ENCODE measurements at places on chromosomes 2 and 18. TPM values are rescaled to one million over a fixed set of nuclear protein-coding genes. Genes with fewer than 3 reads are reported as not detected.

GRCh38 chr2:166897666-166898065 is 9.4 kb downstream of the XIRP2 start:
- no peaks in the 10 kb centered on the region for H3K27me3 ChIP-seq
- no peak overlapping the region for H3K4me3 ChIP-seq
- H3K36me3 ChIP-seq = no peaks in the 10 kb centered on the region
- H3K4me1 ChIP-seq = no peaks in the 10 kb centered on the region

Gene MOGAT1
- not detected for total RNA-seq

Gene ESPNL
- 0.41 TPM for total RNA-seq

Gene CMPK2
- 4.1 TPM for total RNA-seq

Gene LBX2
- total RNA-seq = not detected

DNA sequence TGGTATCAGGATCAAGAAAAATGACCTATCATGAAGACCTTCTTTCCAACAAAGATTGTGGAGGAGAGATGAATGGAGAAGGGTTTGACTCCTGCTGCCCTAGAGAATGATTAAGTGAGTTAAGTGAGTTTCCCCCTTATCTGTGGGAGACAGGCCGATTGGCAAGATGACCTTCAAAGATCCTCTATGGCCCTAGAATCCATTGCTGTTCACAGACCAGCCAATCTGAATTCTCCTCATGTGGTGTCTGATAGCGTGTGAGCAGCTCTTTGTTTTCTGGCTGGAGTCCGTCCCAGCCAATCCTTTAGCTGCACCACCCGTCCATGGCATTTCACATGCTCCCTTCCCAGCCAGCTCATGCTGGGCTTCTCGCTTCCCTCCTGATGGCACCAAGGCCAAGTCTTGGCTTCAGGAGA is 79.4 kb downstream of the MARCHF4 start:
- no peaks in the 10 kb centered on the region for H3K36me3 ChIP-seq
- no peaks in the 10 kb centered on the region for H3K4me1 ChIP-seq
- no peaks in the 10 kb centered on the region for H3K27me3 ChIP-seq
- H3K27ac ChIP-seq = no peak overlapping the region

DNA sequence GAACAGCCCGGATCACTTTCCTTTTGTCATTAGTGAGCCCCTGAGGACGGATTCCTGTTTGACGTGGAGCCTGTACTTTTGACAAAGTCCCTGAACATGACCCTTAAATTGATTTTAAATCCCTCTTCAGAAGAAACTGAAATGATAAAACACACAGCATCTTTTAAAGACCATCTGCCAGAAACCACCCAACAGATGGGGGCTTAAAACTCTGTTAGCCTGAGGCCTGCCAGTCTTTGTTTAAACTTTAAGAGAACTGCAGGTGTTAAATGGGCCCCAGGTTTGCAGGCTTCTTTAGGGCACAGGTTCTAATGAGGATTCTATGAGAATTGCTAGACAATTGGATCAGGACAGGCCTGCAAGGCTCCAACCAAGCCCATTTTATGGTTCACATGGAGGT is 177.9 kb downstream of the ALK start:
- no peaks in the 10 kb centered on the region for H3K4me1 ChIP-seq
- no peaks in the 10 kb centered on the region for H3K36me3 ChIP-seq
- DNase-seq = no peak

DNA sequence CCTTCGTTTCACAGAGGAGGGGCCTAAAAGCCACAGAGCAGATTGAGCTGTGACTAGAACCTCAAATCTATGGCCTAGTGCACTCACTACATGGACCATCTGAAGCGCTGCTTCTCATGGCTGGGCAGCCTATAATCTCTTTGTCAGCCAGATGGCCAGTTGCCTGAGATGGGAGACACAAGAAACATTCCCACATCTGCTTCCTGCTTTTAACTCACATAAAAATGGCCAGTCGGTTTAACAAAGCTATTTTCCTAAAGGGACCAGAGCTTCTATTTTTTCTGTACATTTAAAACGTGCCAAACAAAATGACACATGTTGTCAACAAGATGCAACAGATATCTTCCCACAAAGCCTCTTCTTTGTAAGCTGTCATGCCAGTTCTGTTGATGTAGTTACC is 173.8 kb downstream of the GFPT1 start:
- no peak overlapping the region for H3K4me3 ChIP-seq
- DNase-seq = no peak
- no peaks in the 10 kb centered on the region for H3K27me3 ChIP-seq
- H3K27ac ChIP-seq = no peak overlapping the region
- no peaks in the 10 kb centered on the region for H3K36me3 ChIP-seq

Gene SMYD1
- total RNA-seq = not detected

DNA sequence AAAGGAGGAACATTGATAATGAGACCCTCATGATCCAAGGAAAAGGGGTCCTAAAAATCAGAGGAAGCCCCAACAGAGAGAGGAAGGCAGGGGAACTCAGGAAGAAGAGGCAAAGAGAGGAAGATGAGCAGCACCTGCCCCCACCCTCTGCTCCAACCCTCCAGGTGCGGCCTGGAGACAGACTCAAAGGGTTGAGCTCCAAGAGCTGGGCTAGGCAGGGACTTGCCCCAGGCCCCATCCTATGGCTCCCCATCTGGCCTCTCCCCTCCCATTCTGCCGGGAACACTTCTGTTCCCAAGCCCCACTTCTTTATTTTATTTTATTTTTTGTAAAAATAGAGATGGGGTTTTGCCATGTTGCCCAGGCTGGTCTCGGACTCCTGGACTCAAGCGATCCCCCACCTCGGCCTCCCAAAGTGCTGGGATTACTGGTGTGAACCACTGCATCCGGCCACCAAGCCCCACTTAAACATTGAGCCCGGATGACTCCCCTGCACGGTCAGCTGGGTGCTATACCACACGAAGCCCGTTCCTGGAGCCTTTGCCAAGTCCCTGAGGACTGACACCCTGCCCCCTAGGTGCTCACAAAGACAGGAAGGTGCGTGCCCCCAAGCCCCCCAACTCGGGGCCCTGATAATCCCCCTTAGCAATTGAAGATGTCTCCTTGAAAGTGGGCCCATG is 3.8 kb upstream of the GPR55 start:
- H3K36me3 ChIP-seq = no peaks in the 10 kb centered on the region
- no peak overlapping the region for H3K4me3 ChIP-seq
- DNase-seq = no peak
- peaks cover 7% of the 10 kb centered on the region for H3K4me1 ChIP-seq
- no peaks in the 10 kb centered on the region for H3K27me3 ChIP-seq

Gene CRYGC
- total RNA-seq = not detected

DNA sequence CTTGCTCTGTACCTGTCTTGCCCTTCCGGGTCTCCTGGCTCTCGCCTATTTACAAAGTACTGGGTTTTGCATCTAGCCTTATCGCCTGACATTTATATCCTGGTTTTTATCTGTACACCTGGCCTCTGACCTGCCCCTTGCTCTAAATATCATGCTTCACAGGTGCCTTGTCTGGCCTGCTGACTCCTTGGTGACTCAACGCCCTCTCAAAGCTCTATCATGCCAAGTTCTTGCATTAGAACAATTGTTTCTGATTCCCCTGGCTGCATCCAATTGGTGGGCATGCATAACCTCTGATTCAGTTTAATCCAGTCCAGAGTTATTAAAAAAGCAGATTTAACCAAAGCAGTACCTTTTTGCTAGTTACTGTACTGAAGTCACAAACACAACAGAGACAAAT is 113.9 kb upstream of the CCDC68 start:
- no peak overlapping the region for H3K4me3 ChIP-seq
- DNase-seq = no peak
- no peak overlapping the region for H3K27ac ChIP-seq

- H3K27ac ChIP-seq = no peak overlapping the region
- H3K36me3 ChIP-seq = no peaks in the 10 kb centered on the region
- no peaks in the 10 kb centered on the region for H3K4me1 ChIP-seq
- H3K27me3 ChIP-seq = no peaks in the 10 kb centered on the region
Observed at GRCh38 chr2:127143841-127144782, 37.2 kb upstream of the BIN1 start.

Gene NDC80
- 6.2 TPM for total RNA-seq

- H3K27ac ChIP-seq = no peak overlapping the region
- no peaks in the 10 kb centered on the region for H3K36me3 ChIP-seq
- H3K4me1 ChIP-seq = no peaks in the 10 kb centered on the region
- H3K27me3 ChIP-seq = no peaks in the 10 kb centered on the region
Observed at GRCh38 chr2:149258531-149258930, 71.9 kb upstream of the LYPD6 start.

DNA sequence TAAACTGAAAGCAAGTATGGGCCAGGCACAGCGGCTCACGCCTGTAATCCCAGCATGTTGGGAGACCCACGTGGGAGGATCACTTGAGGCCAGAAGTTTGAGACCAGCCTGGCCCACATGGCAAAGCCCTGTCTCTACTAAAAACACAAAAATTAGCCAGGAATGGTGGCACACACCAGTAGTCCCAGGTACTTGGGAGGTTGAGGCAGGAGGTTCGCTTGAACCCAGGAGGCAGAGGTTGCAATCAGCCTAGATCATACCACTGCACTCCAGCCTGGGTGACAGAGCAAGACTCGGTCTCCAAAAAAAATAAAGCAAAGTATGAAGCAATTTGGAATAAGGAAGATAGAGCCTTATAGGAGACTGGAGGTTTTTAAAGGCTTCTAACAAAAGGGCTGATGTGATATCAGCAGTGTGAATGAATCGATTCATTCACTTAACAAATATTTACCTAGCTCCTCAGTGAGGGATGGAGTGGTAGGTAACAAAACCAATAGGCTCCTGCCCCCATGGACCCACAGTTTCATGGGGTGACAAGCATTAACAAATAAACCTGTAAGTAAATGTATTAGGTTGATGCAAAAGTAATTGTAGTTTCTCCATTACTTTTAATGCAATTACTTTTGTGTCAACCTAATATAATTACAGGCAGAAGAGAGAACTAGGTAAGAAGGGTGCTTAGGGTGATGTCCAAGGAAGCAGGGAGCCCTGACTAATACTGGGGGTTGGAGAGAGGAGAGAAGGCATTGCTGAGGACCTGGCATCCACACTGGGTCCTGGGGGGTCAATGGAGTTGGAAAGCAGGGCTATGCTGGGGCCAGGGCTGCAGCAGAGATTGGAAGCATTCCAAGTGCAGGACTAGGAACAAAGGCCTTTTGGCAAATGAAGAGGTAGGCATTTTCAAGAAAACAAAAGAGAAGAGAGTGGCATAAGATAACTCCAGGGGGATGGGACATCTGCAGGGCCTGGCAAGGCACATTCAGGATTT is 195.4 kb upstream of the ARL4C start:
- no peaks in the 10 kb centered on the region for H3K27me3 ChIP-seq
- no peak overlapping the region for H3K27ac ChIP-seq
- no peak for DNase-seq
- H3K4me1 ChIP-seq = no peaks in the 10 kb centered on the region
- no peak overlapping the region for H3K4me3 ChIP-seq

- H3K36me3 ChIP-seq = no peaks in the 10 kb centered on the region
- no peak overlapping the region for H3K4me3 ChIP-seq
- no peak overlapping the region for H3K27ac ChIP-seq
- H3K4me1 ChIP-seq = no peaks in the 10 kb centered on the region
Observed at GRCh38 chr2:48066000-48066399, 159.7 kb upstream of the FBXO11 start.

GRCh38 chr18:6837904-6838303 is 108.4 kb downstream of the ARHGAP28 start:
- no peak overlapping the region for H3K27ac ChIP-seq
- no peaks in the 10 kb centered on the region for H3K36me3 ChIP-seq

- H3K4me1 ChIP-seq = no peaks in the 10 kb centered on the region
- no peaks in the 10 kb centered on the region for H3K36me3 ChIP-seq
- no peak overlapping the region for H3K4me3 ChIP-seq
- H3K27ac ChIP-seq = no peak overlapping the region
Observed at GRCh38 chr2:128280901-128281321, 37.8 kb downstream of the HS6ST1 start.

DNA sequence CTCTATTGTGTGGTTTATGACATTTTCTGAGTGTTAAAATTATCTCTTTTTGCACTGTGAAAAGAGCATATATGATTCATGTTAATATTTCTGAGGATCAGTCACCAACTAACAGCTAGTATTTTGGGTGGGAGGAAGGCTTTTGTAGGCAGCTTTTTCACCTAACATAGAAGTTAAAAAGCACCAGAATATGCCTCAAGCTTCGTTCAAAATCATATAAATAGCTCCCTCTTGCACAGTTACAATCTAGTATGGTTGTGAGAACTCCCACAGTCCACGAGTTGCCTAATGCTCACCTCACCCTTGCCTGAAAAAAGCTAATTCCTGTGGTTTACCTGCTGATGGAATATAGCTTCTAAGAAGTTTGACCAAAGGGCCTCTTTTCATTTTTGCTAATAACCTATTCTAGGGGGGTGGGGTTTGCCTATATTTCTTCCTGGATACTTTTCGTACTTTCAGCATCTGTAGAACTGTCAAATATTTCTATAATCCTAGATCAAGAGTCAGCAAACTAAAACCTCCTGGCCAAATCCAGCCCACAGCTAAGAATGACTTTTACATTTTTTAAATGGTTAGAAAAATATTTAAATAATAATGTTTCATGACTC is 167.1 kb upstream of the FOSL2 start:
- no peaks in the 10 kb centered on the region for H3K36me3 ChIP-seq
- no peaks in the 10 kb centered on the region for H3K4me1 ChIP-seq
- no peak overlapping the region for H3K4me3 ChIP-seq
- DNase-seq = no peak

GRCh38 chr2:164523726-164524125 is 97.6 kb downstream of the GRB14 start:
- no peaks in the 10 kb centered on the region for H3K27me3 ChIP-seq
- DNase-seq = no peak
- H3K4me3 ChIP-seq = no peak overlapping the region
- no peak overlapping the region for H3K27ac ChIP-seq
- H3K36me3 ChIP-seq = no peaks in the 10 kb centered on the region

DNA sequence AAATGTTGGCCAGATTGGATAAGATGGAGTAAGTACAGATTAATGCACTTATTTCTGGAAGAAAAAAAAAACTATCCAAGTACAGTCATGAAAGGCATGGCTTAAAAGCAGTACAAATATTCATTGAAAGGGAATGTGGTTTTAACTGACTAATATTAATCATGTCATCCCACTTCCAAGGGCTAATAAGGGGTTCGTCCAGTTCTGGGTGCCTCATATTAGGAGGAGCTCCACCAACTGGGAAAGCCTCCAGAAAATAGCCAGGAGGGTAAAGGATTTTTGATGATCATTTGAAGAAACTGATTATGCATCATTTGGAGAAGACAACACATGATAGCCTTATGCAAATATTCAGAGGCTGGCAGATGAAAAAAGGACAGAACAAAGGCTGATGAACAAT is 115.2 kb upstream of the ARL5A start:
- DNase-seq = no peak
- no peaks in the 10 kb centered on the region for H3K36me3 ChIP-seq
- peaks cover 7% of the 10 kb centered on the region for H3K4me1 ChIP-seq
- H3K27me3 ChIP-seq = no peaks in the 10 kb centered on the region
- no peak overlapping the region for H3K4me3 ChIP-seq
- no peak overlapping the region for H3K27ac ChIP-seq

GRCh38 chr2:126220331-126220730 is 435.6 kb upstream of the GYPC start:
- H3K36me3 ChIP-seq = no peaks in the 10 kb centered on the region
- no peak overlapping the region for H3K27ac ChIP-seq
- DNase-seq = no peak
- H3K27me3 ChIP-seq = no peaks in the 10 kb centered on the region
- H3K4me1 ChIP-seq = no peaks in the 10 kb centered on the region

Gene LHCGR
- not detected for total RNA-seq

GRCh38 chr2:170362871-170363631 is 185.1 kb downstream of the MYO3B start:
- H3K27ac ChIP-seq = no peak overlapping the region
- H3K4me3 ChIP-seq = no peak overlapping the region
- DNase-seq = no peak
- H3K4me1 ChIP-seq = peaks cover 4% of the 10 kb centered on the region

Gene RGPD3
- 0.47 TPM for total RNA-seq

- no peak for DNase-seq
- H3K27me3 ChIP-seq = no peaks in the 10 kb centered on the region
- no peak overlapping the region for H3K27ac ChIP-seq
- H3K4me1 ChIP-seq = no peaks in the 10 kb centered on the region
Observed at GRCh38 chr2:56918790-56919189, 735.0 kb downstream of the CCDC85A start.

Gene DLGAP1
- total RNA-seq = 0.67 TPM

Data from CD4-positive, alpha-beta memory T cell (primary cell).